IMR-90 (cell line): ENCODE measurements at places on chromosomes 12 and 14. TPM values are rescaled to one million over a fixed set of nuclear protein-coding genes. Genes with fewer than 3 reads are reported as not detected.

CD163L1 gene
- 1.4 and 1.6 TPM in 2 replicates for total RNA-seq

KCNC2 gene
- not detected in 2 replicates for total RNA-seq

PIK3C2G gene
- not detected in 2 replicates for total RNA-seq

ATG2B gene
- total RNA-seq, result 20.6 and 22.0 TPM in 2 replicates

KRT83 gene
- total RNA-seq, result not detected in 2 replicates

VRTN gene
- not detected in 2 replicates for total RNA-seq

SLC2A14 gene
- under 0.01 TPM in 1 of 2 replicates, not detected in the other for total RNA-seq

OTUB2 gene
- total RNA-seq, result 2.2 and 2.5 TPM in 2 replicates

DNAH10 gene
- total RNA-seq, result 0.18 and 0.28 TPM in 2 replicates

TMEM117 gene
- total RNA-seq, result 21.0 and 29.7 TPM in 2 replicates

ZNF664 gene
- 32.6 and 36.7 TPM in 2 replicates for total RNA-seq

ZNF839 gene
- total RNA-seq, result 5.7 and 6.4 TPM in 2 replicates

METTL3 gene
- 68.9 and 109 TPM in 2 replicates for total RNA-seq

RND1 gene
- total RNA-seq, result under 0.01 TPM in 1 of 2 replicates, not detected in the other

SPTSSA gene
- total RNA-seq, result 10.8 and 21.7 TPM in 2 replicates

TAS2R31 gene
- total RNA-seq, result 4.3 and 8.6 TPM in 2 replicates

DNA sequence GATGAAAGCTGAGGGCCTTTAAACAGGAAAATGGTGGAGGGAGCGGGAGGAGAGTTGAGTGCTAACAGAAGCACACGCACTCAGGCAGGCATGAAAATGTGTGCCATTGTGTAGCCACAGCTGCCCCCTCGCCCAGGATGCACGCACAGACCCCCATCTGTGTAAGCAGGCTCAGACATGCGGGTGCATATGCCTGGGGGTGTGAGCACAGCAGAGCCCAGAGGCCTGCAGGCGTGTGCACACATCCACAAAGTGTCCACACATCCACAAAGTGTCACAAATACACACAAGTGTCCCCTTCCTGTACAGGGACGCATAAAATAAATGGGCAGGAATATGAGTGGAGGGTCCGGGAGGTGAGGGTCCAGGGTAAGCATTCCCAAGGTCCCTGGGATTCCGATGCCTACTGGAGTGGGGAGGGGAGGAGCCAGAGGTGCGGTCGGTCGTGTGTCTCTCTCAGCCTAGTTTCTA, 805 bp upstream of the KRT7 start:
- no peak for DNase-seq

DNA sequence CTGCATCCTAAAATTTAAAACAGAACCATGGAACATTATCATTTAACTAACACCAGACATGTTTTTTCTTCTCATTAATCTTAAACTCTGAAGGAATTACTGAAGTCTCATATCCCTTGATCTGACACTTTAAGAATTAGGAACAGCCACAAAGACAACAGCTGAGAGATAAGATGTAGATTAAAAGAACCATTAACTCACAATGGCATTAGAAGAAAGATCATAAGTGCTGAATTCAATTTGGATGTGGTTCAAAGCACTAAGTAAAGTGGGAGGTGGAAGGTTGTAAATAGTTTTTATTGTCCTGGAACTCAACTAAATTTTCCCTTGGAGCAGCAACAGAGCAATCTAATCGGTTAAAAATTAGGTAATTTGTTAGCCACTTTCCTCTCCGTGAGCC, 199.0 kb upstream of the ATP2B1 start:
- no peak for DNase-seq

GRCh38 chr12:57470970-57471656, 8.6 kb downstream of the ARHGAP9 start:
- DNase-seq, result no peak

DNA sequence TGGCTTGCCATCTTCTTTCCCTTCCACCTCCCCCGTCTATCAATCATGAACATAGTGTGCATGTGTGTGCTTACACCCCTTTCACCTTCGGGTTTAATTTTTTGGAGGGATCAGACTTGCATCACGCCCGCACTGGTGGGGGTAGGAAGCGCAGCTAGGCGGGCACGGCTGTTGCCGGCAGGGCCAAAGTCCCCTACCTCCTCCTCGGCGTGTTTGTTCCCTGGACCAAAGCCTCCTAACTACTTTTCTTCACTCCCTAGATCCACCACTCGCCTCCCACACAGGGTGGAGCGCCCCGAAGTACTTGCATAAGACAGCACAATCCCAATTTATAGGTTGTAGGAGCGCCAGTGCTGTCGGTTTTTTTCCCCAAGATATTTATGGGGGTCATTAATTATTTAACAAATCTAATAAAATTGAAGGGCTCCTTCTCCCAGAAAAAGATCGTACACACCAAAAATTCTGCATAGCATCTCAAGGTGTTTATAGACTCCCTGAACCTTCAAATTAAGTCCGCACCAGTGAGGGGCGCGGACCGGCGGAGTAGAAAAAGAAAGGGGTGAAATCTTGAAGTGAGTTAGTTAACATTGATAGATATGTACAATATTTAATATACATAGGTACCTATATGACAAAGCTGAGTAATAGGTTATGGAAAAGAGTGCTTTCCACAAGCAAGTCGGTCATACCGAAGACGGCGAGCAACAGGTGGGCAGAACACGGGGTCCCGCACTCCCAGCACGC, 717 bp downstream of the PKP2 start:
- no peak for DNase-seq

- peak; percentile 4 for DNase-seq
Observed at GRCh38 chr12:23561364-23562345, 387.8 kb downstream of the SOX5 start.

GRCh38 chr12:62854024-62854423, 80.9 kb downstream of the PPM1H start:
- DNase-seq, result no peak

DNA sequence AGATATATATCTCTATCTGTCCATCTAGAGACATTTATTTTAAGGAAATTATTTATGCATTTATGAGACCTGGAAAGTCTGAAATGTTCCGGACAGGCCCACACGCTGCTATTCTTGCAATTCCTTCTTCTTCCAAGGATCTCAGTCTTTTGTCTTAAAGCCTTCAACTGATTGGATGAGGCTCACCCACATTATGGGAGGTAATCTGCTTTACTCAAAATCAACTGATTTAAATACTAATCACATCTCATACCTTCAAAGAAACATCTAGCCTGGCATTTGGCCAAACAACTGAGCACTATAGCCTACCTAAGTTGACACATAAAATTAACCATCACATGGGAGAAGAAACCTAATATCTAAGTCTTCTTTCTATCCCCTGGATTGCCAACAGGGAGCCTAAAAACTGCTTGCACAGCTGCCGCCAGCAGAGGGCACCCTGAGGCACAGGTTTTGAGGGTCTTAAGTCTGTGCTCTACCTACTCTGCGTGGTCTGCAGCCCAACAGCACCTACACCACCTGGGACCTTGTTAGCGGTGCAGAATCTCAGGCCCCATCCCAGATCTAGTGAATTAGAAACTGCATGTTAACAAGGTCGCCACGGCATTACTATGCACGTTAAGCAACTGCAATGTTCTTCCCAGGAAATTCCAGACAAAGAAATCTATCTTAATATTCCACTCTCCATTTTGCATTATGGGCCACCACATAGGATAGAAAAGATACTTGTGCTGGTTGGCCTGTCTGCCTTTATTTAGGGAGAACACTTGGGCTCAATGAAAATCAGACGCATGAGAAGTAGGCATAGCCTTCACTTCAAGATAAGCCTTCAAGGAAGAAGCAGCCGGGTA, 249.7 kb downstream of the FOXG1 start:
- DNase-seq, result peak; percentile 51

DNA sequence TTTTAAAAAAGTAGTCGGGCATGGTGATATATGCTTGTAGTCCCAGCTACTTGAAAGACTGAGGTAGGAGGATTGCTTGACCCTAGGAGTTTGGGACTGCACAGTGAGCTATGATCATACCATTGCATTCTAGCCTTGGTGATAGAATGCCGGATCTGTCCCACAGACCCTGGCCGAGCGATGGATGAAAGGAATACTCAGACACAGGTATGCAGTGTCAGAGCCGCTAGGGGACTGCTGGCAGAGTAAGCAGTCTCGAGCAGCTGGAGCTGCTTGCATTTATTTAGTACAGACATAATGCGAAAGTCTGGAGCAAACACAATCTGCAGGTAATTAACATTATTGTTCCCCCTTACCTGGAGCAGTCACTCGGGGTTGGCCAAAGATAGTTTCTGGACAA, 18.6 kb downstream of the AICDA start:
- no peak for DNase-seq

DNA sequence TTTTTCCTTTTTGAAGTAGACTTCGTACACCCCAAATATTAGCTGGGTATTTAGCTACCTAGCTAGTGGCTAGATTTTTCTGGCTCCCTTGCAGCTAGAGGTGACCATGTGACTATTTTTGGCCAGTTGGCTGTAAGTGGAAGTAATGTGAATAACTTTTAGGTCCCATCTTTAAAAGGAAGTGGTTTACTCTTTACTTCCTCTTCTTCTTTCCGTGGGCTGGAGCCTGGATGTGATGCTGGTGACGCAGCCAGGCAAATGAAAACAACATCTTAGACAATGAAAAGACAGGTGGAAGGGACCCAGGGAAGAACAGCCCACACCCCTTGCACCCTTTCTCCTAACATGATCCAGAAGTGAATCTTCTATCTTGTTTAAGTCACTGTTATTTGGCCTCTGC, 245.5 kb downstream of the ATP23 start:
- DNase-seq, result no peak

GRCh38 chr12:25767606-25768005, 190.9 kb upstream of the RASSF8 start:
- peak; percentile 77 for DNase-seq

DNA sequence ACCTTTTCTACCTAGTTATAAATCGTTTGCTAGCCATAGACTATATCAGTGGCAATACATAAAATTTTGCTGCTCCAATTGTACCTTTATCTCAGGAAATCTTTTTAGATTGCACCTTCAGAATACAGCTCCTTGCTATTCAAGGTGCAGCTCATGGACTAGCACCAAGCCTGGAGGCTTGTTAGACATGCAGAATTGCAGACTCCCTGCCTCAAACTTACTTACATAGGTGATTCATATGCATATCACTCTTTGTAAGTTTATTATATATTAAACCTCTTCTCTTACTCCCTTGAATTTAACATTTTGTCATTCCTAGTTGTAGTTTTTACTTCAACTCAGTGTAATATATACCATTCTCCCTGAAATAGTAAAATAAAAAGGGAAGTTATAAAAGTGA, 195.4 kb upstream of the PDZRN4 start:
- DNase-seq, result no peak

DNA sequence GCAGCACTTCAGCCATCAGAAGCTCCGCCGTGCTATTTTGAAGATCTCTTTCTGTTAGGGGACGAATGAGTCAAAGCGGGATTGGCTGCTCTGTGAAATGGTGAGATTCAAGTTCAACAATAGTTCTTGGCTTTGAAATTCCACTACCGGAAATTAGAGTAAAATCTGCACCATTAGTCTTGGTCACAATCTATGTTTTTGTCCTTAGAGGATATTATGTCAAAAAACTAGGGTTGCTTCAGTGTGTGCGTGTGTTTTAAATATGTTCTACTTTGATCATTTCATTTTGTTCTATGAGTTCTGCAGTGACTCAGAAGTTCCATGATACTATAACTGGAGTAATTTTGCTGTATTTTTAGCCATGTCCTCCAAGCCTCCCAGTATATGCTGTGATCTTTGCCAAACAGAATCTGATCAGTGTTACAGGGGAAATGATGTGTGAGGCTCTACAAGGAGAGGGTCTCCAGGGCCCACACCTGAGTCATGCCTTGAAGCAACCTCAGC, 22.6 kb downstream of the GPHB5 start:
- peak; percentile 5 for DNase-seq

DNA sequence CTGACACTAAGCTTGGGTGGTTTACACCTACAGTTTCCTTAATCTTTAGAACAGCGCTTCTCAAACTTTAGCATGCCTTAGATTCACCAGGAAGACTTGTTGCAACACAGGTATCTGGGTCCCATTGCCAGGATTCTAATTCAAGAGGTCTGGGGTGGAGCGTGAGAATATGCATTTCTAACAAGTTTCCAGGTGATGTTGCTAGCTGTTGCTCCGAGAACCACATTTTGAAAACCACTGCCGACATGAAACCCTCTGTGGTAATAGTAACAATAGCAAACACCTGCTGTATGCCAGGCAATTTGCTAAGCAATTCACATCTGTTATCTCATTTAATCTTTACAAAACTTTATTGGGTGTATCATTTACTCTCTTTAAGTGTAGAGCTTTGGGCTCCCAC, 58.6 kb downstream of the TRHDE start:
- DNase-seq, result no peak

- no peak for DNase-seq
Observed at GRCh38 chr12:26567126-26567525, 265.9 kb downstream of the ITPR2 start.

DNA sequence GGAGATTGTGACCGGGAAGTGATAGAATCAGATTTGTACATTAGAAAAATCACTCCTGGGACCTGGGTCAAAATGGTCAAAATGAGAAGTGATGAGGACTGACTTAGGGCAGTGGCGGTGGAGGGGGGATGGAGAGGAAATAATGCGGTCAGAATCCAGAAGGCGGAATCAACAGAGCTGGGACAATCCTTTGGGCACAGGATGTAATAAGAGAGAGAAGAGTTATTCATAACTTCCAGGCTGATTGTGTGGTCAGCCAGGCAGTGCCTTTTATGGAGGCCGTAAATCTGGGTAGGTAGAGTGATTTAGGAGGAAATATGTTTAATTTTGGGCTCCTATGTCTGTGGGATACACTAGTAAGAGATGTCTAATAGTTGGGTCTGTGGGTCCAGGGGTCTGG, 21.6 kb downstream of the FBXL14 start:
- DNase-seq, result no peak

- DNase-seq, result no peak
Observed at GRCh38 chr14:90979515-90979914, 80.9 kb downstream of the RPS6KA5 start.

DNA sequence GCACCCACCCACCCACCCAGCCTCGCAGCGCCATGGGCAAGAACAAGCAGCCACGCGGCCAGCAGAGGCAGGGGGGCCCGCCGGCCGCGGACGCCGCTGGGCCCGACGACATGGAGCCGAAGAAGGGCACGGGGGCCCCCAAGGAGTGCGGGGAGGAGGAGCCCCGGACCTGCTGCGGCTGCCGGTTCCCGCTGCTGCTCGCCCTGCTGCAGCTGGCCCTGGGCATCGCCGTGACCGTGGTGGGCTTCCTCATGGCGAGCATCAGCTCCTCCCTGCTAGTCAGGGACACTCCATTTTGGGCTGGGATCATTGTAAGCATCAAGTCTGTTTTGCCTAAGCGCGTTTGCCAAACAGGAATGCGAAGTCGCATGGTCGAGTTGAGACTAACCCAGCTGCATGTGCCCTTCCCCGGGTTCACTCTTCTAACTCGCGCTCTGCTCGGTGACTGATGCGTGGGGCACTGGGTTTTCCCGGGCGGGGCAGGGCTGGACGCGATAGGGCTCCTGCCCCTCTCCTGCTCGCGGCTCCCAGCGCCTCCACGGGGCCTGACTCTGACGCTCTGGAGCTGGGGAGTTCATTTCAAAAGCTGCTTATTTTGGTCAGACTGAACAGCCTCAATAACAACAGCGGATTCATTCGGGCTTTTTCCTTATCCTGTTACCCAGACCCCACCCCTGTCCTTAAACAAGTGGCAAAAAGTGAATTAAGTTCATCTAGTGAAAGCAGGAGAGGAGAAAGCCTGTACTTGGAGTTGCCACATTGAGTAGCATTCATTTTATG, 458 bp downstream of the SSPN start:
- DNase-seq, result peak; percentile 31
